Activated naive CD8-positive, alpha-beta T cell treated with anti-CD3 and anti-CD28 coated beads, Interleukin-2, amount 50 U/mL, for 16 hours (primary cell): ENCODE measurements at places on chromosomes 11 and 22.

- DNase-seq: no peak
These were observed 6.4 kb downstream of the IL10RA start for GRCh38 chr11:117992620-117993019.

DNA sequence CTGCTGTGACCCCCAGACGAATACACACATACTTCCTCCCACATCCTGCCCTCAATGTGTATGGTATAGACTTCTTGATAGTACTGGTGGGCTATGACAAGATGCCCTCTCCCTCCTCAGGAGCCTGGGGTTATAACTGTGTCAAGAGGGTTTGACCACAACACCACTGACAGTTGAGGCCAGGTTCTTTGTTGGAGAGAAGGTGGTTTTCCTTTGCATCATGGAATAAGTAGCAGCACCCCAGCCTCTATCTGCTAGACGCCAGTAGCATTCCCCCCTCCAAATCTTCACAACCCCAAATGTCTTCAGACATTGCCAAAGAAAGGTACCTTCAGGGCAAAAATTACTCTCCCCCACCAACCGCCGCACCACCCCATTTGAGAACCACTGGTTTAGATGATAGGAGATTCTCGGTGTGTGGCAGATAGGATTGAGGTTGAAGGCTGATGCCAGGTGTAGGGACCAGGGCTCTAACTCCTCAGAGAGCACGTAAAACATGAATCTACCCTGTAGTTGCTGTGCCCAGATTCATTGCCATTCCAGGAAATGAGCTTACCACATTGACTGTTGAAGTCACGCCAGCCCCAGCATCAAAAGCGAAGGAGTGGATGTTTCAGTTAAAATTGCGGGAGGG is 5.5 kb upstream of the MYO18B start:
- peak; percentile 4 for DNase-seq

DNA sequence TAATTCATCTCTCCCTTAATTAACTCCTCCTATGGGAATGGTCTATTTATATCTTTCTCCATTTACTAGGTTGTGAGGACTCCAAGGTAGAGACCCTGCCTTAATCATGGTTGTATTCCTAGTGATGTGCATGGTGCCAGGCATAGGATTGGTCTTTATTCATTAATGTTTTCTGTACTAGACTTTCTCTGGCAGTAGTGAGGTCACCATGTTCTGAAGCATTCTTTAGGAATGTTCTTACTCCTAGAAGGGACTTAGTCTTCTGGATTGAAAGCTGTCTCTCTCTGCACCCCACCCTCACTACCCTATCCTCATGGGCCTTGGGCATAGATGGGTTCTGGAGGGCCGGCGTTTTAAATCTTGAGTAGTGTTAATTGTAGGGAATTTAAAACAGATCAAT is 10.6 kb upstream of the INSC start:
- no peak for DNase-seq

- DNase-seq: no peak
These were observed 840 bp downstream of the GRAMD1B start for GRCh38 chr11:123430721-123431497.

DNA sequence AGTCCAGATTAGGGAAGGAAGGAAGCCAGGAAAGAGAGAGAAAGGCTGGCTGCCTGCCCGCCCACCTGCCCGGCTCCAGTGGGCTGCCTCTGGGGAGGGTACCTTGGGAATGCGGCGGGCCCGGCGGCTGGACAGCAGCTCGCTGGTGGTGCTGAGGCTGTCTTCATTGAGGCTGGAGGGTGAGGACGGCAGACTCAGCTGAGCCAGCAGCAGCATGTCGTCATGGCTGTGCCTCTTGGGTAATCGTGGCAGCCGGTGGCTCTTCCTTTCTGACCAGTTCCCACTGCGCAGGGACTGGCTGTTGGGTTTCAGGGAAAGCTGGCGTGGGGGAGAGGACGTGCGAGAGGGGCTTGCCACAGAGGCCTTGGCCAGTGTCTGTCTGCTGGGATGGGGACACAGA is 32.9 kb downstream of the RPL27A start:
- DNase-seq: no peak

DNA sequence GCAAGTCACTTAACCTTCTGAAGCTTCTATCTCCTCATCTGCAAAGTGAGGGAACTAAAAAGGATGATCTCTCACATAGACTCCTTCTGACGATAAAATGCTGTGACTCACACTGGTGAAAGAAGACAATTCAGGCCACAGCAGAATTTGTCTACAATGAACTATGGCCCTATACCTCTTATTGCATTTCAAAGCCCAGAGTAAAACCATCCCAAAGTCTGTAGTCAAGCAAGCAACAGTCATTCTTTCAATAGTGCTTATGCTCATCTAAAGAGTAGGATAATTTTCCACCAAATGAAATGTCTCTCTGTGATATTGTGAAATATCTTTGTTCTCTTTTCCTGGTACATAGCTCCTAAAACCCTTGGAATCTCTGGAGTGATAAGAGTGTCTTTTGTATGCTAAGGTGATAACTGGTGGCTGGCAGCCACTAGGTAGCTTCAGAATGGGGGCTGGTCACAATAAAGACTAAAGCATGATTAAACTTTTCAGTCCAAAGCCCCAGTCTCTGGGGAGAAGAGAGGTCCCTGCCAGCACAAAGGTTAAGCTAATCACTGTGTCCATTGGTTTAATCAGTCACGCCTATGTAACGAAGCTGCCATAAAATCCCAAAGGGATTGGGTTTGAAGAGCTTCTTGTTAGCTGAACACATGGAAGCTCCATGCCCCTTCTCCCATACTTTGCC is 30.8 kb downstream of the SYTL2 start:
- DNase-seq: no peak

- DNase-seq: no peak
These were observed 379 bp upstream of the RAB38 start for GRCh38 chr11:88175569-88176075.

GRCh38 chr11:46855167-46855566 is 9.1 kb upstream of the CKAP5 start:
- no peak for DNase-seq

DNA sequence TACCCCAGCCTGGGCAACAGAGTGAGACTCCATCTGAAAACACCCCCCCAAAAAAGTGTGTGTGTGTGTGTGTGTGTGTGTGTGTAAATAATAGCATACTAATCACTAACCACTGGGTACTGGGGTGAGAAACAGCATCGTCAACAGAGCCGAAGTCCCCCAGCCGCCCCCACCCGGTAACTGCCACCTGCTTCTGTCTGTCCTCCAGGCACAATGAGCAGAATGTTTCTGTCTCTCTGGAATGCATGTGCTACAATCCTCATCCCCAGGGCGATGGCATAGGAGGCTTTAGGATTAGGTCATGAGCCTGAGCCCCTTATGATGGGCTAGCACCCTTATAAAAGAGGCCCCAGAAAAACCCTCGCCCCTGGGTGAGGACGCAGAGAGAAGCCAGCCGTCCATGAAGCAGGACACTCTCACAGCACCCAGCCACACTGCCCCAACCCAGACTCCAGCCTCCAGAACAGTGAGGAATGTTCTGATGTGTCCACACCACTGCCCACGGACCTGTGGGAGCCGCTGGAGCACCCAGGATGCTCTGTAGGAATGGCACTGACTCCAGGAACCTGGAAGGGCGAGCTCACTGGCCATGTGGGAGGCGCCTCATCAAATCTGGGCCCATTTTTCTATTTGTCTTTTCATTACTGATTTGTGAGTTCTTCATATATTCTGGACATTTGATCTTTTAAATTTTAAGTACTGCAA is 9.9 kb downstream of the TTLL8 start:
- DNase-seq: no peak

GRCh38 chr11:105202422-105202821 is 62.9 kb upstream of the CARD18 start:
- no peak for DNase-seq

- DNase-seq: no peak
These were observed 61.6 kb upstream of the PPARA start for GRCh38 chr22:46088541-46089311.

GRCh38 chr11:22711880-22712279 is 45.5 kb downstream of the GAS2 start:
- no peak for DNase-seq

- DNase-seq: no peak
These were observed 96.1 kb upstream of the CD44 start for GRCh38 chr11:35042913-35043312.

GRCh38 chr11:114082415-114082748 is 22.9 kb downstream of the ZBTB16 start:
- DNase-seq: no peak

DNA sequence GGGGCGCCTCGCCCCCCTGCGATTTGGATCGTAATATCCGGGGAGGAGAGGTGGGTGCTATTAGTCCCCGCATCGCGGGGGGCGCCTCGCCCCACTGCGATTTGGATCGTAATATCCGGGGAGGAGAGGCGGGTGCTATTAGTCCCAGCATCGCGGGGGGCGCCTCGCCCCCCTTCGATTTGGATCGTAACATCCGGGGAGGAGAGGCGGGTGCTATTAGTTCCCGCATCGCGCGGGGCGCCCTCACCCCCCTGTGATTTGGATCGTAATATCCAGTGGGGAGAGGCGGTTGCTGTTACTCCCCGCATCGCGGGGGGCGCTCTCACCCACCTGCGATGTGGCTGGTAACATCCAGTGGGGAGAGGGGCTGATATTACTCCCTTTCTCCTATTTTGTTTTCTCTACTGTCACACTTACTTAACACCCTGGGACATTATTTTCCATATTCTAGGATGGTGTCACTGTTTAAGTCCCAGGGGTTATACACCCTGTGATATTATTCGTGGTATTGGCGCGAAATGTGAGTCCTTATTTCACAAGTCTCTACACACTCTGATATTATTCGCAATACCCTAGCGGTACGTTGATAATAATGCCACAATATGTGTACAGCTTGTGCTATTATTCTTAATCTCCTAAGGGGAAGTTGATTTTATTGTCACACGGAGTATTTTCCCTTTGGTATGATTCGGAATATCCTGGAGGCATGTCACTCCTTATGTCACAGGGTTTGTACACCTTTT is 57.8 kb upstream of the ALDH3B2 start:
- DNase-seq: peak; percentile 25

DNA sequence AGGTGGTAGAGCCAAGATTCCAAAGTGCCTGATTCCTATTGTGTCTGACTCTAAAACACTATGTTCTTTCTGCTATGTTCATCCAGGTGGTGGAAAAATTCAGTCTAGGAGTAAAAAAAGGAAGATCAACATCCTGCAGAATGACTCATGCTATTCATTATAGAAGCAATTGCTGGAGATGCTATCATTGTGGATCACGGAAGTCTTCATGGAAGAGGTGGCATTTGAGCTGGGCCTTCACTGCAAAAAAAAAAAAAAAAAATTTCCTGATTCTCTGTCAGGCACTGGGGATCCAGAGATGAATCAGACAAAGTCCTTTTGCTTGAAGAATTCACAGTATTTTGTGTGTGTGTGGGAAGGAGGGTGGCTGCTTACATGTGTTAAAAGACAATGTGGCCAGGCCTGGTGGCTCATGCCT is 1.4 kb upstream of the UVRAG start:
- DNase-seq: no peak

DNA sequence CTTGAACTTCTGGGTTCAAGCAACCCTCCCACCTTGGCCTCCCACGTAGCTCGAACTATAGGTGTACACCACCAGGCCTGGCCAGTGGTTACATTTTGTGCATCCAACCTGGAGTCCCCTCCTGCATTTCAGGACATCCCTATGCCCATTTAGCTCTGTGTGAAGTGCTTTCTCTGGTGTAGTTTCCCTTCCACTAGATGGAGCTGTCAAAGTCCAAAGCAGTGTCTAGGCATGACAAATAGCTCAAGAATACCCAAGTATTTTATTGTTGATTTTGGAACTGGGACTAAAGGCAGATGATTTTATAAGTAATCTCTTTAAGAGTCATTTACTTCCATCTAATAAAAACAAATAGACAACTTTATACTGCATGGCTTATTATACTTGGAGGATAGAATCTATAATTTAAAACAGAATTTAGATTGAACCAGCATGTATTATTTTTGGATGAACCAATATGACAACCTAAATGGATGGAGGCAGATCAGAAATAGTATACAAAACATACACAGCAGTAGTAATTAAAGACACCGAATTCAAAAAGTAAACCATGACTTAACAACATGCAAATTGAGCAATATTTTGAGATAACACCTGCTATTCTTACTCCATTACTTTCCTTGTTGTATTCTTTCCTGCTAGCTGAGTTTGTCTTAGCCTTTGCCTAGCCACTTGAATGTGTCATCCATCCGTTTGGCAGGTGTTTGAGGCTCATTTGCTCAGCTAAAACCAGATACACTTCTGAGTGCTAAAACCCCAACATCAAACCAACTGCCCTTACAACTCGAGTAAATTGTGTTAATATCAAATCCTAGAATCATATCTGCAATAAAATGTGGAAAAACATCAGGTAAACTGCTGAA is 37.7 kb downstream of the EIF4ENIF1 start:
- DNase-seq: no peak

GRCh38 chr11:11500744-11501487 is 120.9 kb downstream of the GALNT18 start:
- DNase-seq: no peak

DNA sequence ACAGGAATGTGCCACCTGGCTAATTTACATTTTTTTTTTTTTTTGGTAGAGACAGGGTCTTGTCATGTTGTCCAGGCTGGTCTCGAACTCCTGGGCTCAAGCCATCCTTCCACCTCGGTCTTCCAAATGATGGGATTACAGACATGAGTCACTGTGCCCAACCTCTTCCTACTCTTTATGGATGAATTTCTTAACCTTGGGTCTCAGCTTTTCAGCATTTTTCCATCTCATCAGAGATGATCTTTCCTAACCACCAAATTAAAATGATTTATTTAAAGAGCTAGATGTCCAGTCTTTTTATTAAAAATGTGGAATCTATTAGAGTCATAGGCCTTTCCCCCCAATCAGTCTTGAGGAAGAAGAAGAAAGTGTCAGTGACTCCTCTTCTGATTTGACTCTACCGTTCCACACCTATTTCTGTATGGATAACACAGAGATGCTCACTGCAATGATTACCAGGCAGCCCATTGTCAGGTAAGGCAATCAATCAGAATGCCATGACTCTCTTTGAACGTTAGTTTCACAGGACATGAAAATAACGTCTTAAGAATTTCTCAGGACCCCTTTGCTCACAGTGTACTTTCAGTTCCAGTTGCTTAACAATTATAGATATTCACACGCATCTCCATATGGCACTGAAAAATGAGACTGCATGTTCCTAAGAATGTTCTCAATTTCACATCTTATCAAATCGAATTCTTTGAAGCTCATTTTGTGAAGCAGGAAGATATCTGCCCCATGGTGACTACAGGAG is 51.0 kb downstream of the MIAT start:
- no peak for DNase-seq

GRCh38 chr22:44399906-44400762 is 87.4 kb upstream of the SHISAL1 start:
- DNase-seq: no peak

- no peak for DNase-seq
These were observed 372.1 kb downstream of the FAT3 start for GRCh38 chr11:92596596-92597317.

GRCh38 chr22:27474112-27474571 is 327.4 kb downstream of the MN1 start:
- no peak for DNase-seq

GRCh38 chr22:44600207-44600785 is 101.7 kb upstream of the PRR5 start:
- no peak for DNase-seq

GRCh38 chr11:2277008-2277346 is 6.6 kb upstream of the ASCL2 start:
- DNase-seq: no peak
